Activated CD4-positive, alpha-beta T cell treated with anti-CD3 and anti-CD28 coated beads, Interleukin-2, amount 50 U/mL, for 1 hour (primary cell): ENCODE measurements at places on chromosomes 1 and 21.
A peak's percentile ranks its signal among the peaks of the same experiment; 100 is the strongest.

- no peak for DNase-seq
Measured at GRCh38 chr1:39922251-39922688, 20.6 kb upstream of the MYCL start.

GRCh38 chr1:59568158-59568935, 246.4 kb upstream of the HOOK1 start:
- no peak for DNase-seq

DNA sequence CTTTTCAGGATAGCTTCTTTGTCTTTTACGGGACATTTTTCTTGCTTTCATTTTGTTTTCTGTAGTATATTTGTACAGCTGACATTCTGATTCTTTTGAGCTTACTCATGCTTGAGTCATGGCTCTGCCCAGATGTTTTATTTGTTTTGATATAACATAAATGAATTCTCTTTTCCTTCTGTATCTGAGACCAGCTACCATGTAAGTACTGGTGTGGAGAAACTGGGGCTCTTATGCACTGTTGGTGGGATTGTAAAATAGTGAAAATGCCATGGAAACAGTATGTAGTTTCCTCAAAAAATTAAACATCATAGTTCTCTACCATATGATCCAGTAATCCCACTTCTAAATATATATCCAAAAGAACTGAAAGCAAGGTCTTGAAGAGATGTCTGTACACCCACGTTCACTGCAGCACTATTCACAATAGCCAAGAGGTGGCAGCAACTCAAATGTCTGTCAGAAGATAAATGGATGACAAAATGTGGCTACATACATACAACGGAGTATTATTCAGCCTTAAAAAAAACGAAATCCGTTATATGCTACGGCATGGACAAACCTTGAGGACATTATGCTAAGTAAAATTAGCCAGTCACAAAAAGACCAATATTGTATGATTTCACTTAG, 61.4 kb downstream of the EIF2B3 start:
- DNase-seq: no peak

GRCh38 chr1:206029484-206029883, 5.8 kb upstream of the CTSE start:
- DNase-seq: no peak

GRCh38 chr1:234854645-234855039, 244.7 kb upstream of the IRF2BP2 start:
- DNase-seq: no peak

GRCh38 chr1:98457248-98457647, 204.3 kb upstream of the SNX7 start:
- DNase-seq: no peak

DNA sequence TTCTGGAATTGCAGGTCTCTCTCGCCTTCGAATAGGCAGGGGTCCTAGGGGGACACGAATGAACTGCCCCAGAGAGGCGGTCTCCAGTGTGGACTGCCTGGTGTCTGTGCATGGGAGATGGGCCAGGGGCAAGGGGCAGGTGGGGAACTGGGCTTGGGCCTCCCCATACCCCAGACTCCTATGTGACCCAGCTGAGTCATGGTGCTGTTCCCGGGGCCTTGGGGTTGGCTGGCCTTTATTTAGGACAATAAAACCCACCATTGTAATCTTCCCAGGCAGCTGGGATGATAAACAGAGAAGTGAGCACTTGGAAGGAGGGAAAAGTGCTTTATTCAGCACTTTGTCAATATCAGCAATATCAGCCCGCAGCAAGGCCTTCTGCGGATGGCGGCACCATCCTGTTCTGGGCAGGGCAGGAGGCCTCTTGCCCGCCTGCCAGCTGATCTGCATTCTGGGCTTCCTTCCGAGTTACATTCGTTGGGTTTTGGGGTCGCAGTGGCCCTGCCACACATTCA, 209.0 kb upstream of the TMEM51 start:
- no peak for DNase-seq

GRCh38 chr1:229025576-229025975, 245.3 kb upstream of the RAB4A start:
- DNase-seq: no peak

DNA sequence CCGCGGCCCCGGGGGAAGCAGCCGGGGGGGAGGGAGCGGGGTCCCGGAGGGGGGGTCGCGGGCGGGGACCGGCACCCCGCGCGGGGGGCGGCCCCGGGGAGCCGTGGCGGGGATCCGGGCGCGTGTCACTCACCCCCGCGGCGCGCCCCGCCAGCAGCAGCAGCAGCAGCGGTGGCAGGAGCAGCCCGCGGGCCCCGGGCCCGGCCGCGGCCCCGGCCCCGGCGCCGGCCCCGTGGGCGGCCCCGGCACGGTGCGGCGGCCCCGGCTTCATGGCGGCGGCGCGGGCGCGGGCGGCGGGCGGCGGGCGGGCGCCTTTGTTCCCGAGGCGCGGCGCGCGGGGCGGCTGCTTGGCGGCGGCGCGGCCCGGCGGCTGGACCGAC, 252 bp downstream of the SDC3 start:
- no peak for DNase-seq

GRCh38 chr1:34619256-34619655, 135.6 kb upstream of the GJB5 start:
- no peak for DNase-seq

DNA sequence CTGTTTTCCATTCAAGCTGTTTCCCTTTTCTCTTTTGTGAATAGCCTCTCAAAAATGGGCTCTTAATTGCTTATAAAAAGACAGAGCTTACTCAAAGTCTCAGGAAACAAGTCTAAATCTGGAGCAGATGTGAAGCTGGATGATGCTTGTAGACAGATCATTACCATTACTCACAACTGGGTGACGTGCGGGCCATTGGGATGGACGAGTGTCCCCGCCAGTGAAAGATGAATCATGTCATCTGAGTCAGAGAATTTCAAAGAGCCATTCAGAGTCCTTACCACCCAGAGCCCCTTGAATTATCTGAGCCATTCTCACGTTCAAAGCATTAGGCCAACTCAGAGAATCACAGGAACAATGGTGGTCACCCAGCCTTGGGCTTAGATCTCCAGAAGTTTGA, 134.6 kb downstream of the HUNK start:
- DNase-seq: no peak

DNA sequence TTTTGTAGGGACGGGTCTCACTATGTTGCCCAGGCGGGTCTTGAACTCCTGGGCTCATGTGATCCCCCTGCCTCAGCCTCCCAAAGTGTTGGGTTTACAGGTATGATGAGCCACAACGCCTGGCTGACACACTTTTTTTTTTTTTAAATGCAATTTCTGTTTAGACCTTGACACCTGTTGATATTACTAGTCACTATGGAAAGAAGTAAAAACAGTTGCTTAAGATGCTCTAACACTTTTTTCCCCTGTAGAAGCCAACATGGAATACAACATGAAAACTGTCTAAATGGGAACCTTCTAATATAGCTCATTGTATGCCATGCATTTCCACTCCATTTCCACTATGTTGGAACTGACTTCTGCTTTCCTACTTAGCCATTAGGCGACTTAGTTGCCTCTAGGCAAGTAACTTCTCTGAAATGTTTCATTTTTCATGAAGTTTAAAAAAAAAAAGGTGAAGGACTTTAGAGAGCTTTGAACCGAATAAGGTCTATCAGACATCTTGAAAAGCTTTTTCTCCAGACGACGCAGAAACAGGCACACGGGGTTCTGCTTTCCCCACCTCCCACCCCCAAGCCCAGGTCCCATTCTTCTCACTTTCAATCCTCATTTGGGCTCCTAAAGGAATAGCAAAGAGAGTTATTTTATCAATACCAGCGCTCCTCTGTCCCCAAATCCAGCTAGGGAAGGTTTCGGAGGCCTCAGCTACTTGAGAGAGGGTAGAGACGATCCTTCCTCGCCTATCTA, 648 bp upstream of the DR1 start:
- DNase-seq: no peak

- DNase-seq: no peak
Measured at GRCh38 chr1:119409731-119410130, 5.2 kb upstream of the HSD3B2 start.

GRCh38 chr1:169345511-169345910, 22.1 kb downstream of the NME7 start:
- DNase-seq: no peak

- no peak for DNase-seq
Measured at GRCh38 chr1:188904201-188904600, 1573.5 kb downstream of the BRINP3 start.

DNA sequence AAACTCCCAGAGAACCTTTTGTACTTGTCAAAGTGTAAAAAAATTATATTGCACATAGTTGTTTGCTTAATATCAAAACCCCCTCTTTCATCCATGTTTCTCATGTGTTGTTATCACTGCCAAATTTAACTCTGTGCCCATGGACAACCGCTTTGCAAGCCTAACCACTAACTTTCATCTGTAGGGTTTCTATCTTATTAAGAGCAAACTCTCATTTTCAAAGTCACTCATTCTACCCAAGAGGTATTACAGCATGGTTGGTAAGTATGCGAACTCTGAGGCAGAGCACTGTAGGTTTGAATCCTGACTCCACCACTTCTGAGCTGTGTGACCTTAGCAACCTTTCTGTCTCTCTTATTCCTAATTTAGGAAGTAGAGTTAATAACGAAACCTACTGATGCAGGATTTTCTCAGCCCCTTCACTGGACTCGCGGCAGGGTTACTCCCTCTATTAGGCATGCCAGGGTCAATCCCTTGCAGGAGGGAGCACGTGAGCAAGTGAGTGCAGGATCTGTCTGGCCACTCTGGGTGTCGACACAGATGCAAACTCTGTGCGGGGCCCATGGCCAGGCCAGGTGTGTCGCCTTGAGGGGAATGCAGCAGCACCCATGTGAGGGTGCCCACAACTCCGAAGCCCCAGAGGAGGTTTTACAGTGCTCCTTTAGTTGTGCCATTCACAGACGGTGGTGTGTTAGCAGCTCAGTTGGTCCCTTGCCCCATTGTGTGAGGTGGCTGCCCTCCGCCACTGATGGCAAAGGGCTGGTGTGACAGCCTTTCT, 361.5 kb upstream of the ADGRL2 start:
- no peak for DNase-seq

DNA sequence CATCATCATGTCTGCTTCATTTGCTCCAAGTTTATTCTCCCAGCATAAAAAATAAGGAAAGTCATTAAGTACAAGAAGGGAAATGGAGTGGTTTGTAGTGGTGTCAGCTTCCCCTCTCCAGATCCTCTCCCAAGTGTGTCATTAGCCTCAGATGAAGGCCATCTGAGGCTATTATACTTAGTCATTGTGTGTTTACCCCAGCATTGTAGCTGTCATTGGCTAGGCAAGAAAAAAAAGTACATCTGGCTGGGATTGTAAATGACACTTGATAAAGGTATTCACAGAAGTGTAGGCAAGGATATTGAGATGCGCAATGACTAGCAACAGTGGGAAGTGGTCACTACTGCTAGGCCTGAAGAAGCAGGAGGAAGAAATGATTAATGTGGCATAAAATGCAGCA, 316.9 kb upstream of the SGIP1 start:
- DNase-seq: no peak

GRCh38 chr1:53500204-53501064, 41.2 kb downstream of the DMRTB1 start:
- DNase-seq: no peak

- DNase-seq: no peak
Measured at GRCh38 chr1:232875536-232875935, 70.3 kb downstream of the MAP10 start.

DNA sequence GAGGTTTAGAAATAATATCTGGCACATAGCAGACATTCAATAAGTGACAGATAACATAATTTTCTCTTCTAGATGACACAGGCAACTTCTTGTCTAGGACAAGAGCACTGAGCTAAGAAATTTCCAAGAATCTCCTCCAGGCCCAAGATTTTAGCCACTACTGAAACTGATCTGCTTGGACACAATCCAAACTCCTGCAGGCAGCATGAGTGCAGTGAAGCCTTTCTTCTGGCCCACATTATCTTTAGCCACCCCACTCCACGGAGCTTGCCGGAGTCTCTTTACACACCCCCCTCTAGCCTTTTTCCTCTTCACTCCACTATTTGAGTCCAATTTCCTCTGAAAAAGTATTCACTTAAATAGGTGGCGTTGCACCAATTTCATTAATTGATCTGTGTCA, 142.9 kb upstream of the DUSP10 start:
- DNase-seq: no peak

GRCh38 chr1:174812016-174812415, 187.7 kb upstream of the CACYBP start:
- DNase-seq: no peak

- no peak for DNase-seq
Measured at GRCh38 chr1:179951383-179952144, 3.0 kb upstream of the CEP350 start.

GRCh38 chr1:117209094-117209493, 1.6 kb downstream of the VTCN1 start:
- no peak for DNase-seq

- DNase-seq: no peak
Measured at GRCh38 chr1:63705078-63705477, 68.7 kb upstream of the ROR1 start.

DNA sequence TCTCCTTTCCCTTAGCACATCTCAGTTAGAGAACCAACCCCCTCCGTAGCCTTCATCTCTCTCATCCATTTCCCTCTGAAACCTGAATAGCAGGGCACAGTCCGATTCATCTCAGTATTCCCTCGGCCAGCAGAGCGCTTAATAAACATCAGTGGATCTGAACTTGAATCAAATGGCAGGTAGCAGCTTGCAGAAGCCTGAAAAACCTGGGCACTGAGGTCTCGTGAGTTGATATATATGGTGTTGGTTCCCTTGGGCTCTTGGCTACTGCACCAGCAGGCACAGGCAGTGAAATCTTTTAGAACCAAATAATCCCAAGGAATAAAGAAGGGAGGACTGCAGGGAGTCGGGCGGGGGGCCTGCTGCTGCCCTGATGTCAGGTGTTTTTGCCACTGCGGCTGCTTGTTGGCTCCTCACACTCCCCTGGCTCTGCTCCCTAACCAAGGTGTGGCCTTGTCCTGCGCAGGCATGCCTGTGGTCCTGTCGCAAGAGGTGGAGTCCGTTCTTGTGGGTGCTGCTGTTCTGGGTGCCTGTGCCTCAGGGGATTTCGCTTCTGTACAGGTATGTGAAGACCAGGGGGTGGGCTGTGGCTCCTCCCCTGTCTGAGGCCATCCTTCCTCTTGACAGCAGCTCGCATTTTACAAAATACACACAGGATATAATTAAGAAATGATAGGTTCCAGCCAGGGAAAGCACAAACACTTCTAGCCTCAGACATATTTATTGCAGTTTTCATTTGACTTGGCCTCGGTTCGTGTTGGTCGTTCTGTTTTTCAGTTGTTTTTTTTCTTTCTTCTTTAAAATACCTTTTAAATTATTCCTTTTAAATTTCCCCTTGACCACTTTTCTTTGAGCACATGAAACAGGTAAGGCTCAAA, 140.9 kb upstream of the HOOK1 start:
- no peak for DNase-seq

GRCh38 chr1:202107321-202107761, 15.4 kb upstream of the GPR37L1 start:
- no peak for DNase-seq

DNA sequence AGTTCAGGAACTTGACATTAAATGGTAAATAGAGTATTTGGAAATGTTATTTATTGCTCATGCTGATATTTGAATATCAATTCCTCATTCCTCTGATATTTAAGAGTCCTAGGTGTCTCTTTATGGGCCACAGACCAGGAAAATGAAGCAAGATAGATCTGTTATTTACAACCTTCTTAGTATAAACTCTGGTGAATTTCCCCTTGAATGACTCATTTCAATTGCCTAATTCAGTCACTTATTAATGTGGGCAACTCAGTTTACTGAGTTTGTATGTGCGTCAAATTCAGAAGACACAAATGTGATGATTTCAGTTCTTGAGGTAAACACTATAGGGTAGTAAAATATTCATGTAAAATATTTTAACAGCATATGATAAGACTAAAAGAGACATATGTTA, 1404.4 kb upstream of the PRMT6 start:
- DNase-seq: no peak

GRCh38 chr1:23150742-23151141, 17.9 kb downstream of the LUZP1 start:
- no peak for DNase-seq

GRCh38 chr1:40691538-40692428, at the start of gene NFYC:
TSS of gene NFYC (plus strand) at chr1:40691704. CDS start at chr1:40738844, 47,140 bp downstream.
- DNase-seq: peak; percentile 92
